ENCODE measurements at places on chromosomes 5 and 9.

DNA sequence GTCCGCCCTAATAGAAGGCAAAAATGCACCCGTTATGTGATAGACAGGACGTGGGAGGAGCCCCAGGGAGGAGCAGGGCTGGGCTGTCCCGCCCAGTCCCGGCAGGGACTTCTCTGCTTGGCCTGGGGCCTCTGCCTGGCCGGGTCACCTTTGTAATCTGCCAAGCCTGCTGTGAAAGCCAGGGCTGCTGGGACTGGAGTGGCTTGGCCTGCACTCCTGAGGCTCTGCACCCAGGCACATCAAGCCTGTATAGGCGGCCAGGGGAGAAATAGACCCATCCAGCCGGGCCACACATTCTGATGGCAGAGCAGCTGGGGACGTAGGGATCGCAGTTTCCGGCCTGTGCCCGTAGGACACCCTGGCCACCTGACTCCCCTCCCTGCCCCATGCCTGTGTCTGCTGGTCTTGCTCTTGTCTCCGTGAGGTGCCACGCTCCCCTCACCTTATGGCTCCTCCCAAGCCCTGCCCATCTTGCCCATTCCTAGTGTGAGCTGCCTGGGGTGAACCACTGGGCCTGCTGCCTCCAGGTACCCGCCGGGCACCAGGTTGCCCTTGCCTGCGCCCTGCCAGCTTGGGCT lies 28.1 kb downstream of the DYNC2I2 start:
- DNase-seq, result no peak

GRCh38 chr9:114282507-114282906 lies 40.4 kb upstream of the ORM1 start:
- no peak for DNase-seq

DNA sequence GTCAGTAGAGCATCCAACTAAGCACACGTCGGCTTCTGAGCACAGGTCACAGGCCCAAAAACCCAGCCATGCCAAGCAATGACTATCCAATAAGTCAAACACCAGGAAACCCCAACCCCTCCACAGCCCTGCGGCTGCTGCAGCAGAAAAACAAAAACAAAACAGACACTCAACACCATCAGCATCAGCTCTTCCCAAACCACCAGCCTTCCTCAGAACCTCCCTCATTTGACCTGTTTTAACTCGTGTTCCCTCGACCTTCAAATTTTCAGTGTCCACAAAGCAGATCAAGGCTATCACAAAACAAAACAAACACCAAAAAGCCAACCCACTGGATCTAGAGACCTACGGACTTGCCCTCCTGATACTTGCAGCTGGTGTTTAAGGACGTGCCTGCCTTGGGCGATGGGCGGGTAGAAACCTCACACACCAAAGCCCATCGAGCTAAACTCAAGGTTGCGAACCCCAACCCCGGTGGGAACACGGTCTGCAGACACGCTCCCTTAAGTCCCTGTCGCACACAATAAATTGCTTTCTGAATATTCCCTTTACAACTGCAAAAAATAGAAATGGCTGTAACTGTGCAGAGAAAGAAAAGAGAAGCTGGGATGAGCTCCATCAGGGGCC lies 247.1 kb upstream of the ANKRD55 start:
- DNase-seq, result no peak

GRCh38 chr5:102713682-102714231 lies 41.3 kb upstream of the PAM start:
- DNase-seq, result no peak

DNA sequence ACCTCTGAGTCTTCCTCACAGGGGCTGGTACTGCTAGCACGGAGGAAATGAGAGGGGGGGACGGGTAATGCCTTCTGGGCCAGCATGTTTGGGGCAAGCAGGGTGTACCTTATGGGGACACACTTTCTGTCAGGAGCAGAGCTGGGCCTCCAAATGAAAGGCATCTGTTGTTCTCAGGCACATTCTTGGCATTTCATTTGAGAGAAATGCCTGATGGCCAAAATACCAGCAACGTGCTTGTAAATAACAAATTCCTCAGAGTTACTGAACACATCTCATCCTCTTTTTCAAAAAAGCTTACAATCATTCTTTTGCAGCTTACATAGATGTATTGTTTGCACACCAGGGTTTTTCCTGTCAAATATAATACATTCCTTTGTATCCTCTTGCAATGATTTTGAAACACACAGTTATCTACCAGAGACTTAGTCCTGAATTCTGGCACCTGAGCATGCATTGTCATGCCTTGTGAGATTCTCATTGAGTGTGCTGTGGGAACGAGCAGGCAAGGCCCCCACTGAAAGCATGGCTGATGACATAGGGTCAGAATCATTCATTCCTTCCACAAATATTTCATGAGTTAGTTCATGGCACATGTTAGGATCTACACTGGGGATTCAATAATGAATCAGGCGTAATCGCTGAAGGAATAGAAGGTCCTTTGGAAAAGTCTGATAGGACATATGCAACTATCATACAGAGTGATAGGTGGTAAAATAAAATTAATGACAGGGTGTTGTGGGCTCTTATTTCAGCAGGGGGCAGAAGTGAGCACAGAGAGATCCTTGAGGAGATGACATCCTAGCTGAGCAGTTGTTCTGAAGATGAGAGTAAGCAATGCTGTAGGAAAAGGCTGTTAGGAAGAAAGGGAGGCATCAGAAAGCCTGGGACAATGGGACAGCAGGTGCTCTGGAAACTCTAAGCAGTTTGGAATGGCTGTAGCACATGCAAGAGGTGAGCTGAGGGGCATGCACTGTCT lies 260.9 kb upstream of the TUT7 start:
- DNase-seq, result no peak

DNA sequence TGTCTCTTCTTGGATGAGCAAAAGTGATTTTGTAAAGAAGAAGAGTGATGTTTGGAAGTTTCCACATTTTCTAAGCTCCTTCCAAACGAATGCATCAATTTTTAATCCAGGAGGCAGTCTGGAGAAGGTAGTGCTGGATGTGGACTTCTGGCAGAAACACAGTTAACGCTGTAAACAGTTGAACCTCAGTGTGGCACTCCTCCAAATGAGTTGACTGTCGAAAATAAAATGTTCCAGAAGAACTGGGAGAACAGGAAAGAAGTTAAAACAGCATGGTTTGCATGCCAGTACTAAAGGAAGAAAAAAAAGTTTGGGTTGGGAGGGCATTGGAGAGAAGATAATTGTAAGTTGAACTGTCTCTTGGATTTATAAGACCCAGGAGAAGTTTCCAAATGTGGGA lies 6.5 kb downstream of the ZNF462 start:
- no peak for DNase-seq

DNA sequence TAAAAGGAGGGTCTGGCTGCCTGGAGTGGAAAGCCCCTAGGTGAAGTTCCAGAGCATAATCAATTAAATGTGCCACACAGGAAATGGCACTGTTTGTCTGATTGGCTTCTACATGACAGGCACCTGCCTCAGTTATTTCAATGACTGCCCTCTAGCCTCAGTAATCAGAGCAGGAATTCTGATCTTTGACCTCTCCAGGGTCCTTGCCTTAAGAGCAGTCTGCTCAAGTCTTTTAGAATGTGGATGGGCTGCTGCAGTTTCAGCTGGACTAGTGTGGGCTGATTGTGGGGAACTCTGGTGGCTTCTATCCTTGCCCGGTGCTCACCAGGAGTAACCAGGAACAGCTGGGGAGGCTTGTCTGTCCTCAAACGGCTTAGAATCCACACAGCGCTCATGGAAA lies 98.9 kb downstream of the LIX1 start:
- DNase-seq, result no peak
